ENCODE measurements at places on chromosomes 16 and 17. TPM values are rescaled to one million over a fixed set of nuclear protein-coding genes. Genes with fewer than 3 reads are reported as not detected.

DNAAF1 gene
- 0.25 TPM for total RNA-seq

GPR179 gene
- total RNA-seq = not detected

SPNS3 gene
- 0.23 TPM for total RNA-seq

LITAFD gene
- not detected for total RNA-seq

METTL23 gene
- 22.7 TPM for total RNA-seq

NXPH3 gene
- total RNA-seq = 4.5 TPM

- H3K27ac ChIP-seq = no peak overlapping the region
- no peaks in the 10 kb centered on the region for H3K27me3 ChIP-seq
- H3K4me3 ChIP-seq = no peak overlapping the region
- no peaks in the 10 kb centered on the region for H3K36me3 ChIP-seq
Measured at GRCh38 chr16:21647562-21648164, 4.7 kb downstream of the IGSF6 start.

DNA sequence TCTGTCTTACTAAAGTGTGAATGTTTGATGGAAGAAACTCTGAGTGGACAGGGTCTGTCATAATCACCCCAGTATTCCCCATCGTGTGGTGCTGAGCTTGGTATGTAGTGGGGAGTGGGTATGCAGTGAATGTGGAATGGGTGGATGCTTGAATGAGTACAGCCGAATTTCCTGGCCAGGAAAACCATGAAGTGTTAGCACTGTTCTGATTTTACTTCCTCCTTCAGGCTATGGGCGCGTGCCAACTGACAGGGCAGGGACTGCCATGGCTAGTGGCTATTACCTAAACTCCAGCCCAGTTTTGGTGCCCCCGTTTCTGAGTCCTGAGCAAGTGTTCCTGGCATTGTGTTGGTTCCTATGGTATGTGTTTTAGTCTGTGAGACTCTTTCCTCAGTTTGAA, 48.6 kb downstream of the PRKCA start:
- peaks cover 23% of the 10 kb centered on the region for H3K4me1 ChIP-seq
- H3K27ac ChIP-seq = no peak overlapping the region
- no peaks in the 10 kb centered on the region for H3K27me3 ChIP-seq
- peak; percentile 44 for DNase-seq
- H3K4me3 ChIP-seq = no peak overlapping the region

- H3K27me3 ChIP-seq = no peaks in the 10 kb centered on the region
- peaks cover 2% of the 10 kb centered on the region for H3K4me1 ChIP-seq
- H3K4me3 ChIP-seq = no peak overlapping the region
- no peaks in the 10 kb centered on the region for H3K36me3 ChIP-seq
- DNase-seq = no peak
Measured at GRCh38 chr17:55584055-55584685, 72.9 kb upstream of the SMIM36 start.

- peaks cover 15% of the 10 kb centered on the region for H3K4me1 ChIP-seq
- no peaks in the 10 kb centered on the region for H3K36me3 ChIP-seq
- peak overlapping the region; percentile 34 for H3K27ac ChIP-seq
- H3K27me3 ChIP-seq = no peaks in the 10 kb centered on the region
- no peak overlapping the region for H3K4me3 ChIP-seq
Measured at GRCh38 chr16:85564277-85565051, 48.7 kb upstream of the GSE1 start.

DNA sequence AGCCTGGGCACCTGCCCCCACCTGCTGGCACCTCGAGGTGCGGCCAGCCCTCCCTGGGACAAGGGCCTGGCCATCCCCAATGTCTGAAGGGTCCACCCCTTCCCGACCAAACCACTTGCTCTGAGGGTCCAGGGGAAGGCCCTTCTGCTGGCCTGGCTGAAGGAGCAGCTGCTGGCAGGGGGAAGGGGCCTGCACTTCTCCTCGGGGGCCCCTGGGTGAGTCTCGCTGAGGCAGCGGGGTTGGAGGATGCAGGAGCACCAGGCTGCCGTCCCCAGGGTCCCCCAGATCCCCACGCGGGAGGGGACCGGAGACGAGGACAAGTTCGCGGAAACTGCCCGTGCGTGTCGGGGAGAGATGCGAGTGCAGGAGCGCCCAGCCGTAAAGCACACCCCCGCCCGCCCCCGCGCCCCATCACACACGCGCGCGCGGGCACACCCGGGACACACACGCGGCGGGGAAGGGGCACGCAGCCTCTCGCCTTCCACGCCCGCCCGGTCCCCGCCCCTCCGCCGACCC, 725 bp upstream of the CACNA1H start:
- no peaks in the 10 kb centered on the region for H3K36me3 ChIP-seq
- peak overlapping the region; percentile 50 for H3K4me3 ChIP-seq
- peaks cover 24% of the 10 kb centered on the region for H3K4me1 ChIP-seq
- H3K27me3 ChIP-seq = peaks cover 33% of the 10 kb centered on the region

DNA sequence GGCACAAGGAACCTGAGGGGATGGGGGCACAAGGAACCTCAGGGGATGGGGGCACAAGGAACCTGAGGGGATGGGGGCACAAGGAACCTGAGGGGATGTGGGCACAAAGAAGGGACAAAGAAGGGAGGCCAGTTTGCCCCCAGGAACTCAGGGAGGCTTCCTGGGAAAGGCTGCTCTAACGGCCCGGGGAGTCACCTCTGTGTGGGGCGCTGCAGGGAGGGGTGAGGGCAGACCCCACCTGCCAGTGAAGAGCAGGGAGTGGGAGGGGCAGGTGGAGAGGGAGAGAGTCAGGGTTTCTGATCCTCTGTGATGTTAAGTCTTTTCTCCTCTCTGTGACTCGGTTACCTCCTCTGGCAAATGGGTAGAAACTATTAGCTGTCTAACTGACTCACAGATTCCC, 57.7 kb downstream of the TIMM22 start:
- no peaks in the 10 kb centered on the region for H3K4me1 ChIP-seq
- H3K27ac ChIP-seq = no peak overlapping the region
- H3K36me3 ChIP-seq = no peaks in the 10 kb centered on the region
- no peak overlapping the region for H3K4me3 ChIP-seq
- H3K27me3 ChIP-seq = no peaks in the 10 kb centered on the region

DNA sequence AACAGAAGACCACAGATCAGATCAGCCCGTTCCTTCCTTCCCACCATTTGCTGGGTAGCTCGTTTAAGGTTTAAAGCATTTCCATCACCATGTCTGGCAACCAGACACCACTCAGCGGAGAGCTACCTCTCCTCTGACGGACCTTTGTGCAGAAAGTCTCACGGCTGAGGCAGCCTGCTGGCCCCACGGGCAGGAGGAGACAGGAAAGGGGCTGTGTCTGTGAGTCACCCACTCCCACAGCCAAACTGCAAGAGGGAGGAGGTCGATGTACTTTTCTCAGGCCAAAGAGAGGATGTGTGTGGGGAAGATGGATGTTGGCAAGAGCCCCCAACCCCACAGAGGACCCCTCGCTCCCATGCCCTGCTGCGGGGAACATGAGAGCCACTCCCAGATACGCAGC, 92.1 kb downstream of the ZNF423 start:
- H3K27me3 ChIP-seq = no peaks in the 10 kb centered on the region
- no peak overlapping the region for H3K27ac ChIP-seq
- no peak overlapping the region for H3K4me3 ChIP-seq
- H3K4me1 ChIP-seq = peaks cover 8% of the 10 kb centered on the region
- H3K36me3 ChIP-seq = no peaks in the 10 kb centered on the region

All from heart left ventricle (tissue), 16 donors.